ENCODE measurements at places on chromosomes 1 and 21.

DNA sequence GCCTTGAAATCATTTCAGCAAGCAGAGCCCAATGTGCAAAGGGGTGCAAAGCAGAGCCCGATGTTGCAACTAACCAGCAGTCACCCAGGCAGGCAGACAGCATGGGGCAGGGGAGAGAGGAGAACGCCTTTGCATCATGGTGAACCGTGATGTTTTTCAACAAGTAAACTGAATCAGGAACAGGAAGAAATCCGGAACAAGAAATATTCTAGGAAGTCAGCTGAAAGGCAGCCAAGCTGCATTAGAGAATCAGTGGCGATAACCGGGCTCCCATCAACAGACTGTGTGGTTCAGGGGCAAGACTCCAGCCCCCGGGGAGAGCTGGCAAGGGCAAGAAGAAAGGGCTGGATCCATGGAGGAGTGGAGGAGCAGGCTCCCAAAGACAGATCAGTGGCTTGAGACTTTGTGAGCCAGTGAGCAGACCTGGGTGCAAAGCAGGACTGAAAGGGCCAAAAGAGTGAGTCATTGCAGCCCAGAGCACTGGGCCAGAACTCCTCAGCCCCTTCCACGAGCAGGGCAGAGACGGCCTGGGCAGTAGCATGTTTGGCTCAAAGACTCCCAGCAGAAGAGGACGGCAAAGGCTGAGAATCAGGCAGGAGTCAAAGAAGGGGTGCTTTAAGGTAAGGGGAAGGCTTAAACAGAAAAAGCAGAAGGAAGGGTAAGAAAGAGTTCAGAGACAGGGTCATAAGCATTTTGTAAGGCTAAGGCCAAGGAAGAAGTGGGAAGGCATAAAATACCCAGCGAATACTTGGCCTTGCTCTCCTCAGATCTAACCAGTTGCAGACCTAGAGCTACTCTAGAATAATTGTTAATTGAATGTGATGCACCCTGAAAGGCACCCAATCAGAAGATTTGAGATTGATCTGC, 155.0 kb downstream of the SETD4 start:
- DNase-seq, result no peak

DNA sequence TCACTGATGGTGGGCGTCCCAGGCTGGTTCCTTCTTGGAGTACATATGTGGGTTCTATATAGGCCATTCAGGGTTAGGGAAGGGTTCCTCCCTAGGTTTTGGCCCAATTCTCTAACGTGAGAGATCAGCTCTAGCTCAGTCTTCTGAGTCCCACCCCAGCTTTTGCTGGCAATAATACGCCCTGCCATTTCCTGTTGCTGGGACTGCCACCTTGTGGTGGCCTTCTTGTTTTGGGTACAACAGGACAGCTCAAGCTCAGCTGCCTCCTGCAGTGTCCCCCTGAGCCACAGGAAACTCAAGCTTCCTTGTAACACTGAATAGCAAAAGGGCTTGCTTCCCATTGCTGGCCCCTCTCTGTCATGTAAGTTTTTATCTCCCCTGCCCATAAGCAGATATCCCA, 77.8 kb downstream of the BACH1 start:
- DNase-seq, result peak; percentile 31

DNA sequence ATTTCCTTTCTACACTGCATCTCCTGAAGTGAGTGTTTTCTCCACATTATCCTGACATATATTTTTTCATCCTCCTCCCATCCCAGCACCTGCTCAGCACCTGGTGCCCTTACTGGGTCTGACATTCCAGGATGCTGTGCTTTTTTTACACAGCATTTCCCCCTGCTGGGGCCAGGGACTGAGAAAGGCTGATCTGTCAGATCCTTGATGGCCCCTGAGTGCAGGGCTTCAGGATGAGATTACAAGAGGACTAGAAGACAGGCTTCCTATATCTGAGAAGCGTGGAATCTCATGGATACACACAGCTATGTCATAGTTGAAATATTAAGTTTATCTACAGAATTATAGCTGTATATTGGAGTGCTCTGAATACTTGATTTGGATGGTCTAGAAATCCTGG, 24.4 kb downstream of the RCAN1 start:
- DNase-seq, result no peak

DNA sequence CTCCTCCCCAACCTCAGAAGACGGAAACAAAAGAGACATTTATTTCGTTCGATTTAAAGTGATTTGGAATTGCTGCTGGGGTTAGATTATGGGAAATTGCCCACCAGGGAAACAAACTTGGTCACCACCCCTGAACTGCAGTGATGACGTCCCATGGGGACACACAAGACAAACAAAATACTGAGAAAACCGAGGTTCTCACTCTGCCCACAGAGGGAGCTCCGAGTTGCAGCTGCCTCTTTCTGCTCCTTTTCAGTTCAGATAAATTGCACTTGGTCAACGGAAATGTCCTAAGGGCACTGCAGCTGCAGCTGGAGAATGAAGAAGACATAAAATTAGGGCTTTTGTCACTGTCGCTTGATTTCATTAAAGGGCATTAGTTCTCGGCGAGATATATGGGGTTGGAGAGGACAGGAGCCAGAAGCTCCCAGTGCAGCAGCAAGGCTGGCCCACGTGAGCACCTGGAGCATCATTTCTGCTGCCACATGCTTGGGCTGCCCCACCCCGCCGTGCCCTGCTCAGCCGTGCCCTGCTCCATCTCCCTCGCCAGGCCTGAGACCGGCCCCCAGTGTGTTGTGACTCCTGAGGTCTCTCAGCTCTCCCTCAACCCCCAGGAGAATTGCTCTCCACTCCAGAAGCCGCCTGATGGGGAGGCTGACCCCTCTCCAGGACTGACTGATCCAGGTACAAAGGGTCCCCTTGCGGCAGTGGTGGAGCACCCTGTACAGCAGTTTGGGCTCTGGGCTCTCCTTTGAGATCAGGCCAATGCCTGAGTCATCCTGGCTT, 231.7 kb upstream of the AJAP1 start:
- no peak for DNase-seq

DNA sequence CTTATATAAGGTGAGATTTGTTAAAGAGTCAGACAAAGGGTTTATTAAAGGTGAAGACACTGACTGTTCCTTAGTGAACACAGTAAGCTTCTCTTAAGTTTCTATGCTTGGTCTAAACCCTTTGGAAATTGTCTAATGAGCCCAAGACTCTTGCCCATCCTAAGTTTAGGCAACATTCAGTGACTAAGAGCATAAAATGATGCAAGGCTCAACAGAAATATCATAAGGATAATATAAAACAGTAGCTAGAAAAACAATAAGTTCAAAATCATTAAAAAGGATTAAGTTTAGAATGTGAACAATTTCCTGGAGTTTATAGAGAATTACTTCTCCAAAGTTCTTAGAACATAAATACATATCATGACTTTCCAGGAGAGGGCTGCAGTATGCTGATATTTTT, 108.9 kb upstream of the PDC start:
- DNase-seq, result no peak

- DNase-seq, result no peak
Measured at GRCh38 chr1:220203816-220204215, 68.4 kb downstream of the RAB3GAP2 start.
